ENCODE measurements at places on chromosomes 3 and 15.

DNA sequence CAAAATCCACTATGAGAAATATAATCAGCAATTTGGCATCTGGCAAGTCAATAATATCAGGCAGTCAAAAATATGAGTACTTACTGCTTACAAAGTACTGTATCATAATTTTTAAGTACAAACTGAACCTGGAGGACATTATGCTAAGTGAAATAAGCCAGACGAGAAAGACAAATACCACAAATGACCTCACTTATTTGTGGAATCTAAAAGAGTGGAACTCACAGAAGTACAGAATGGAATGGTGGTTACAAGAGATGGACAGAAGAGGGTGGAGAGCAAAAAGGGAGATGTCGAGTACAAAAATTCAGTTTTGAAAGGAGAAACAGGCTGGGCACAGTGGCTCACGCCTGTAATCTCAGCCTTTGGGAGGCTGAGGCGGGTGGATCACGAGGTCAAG lies 12.4 kb downstream of the PCYT1A start:
- no peak for DNase-seq

GRCh38 chr15:101795455-101795854 lies 7.9 kb upstream of the OR4F6 start:
- DNase-seq: no peak

- no peak for DNase-seq
Measured at GRCh38 chr3:27423463-27423862, 54.3 kb upstream of the NEK10 start.

DNA sequence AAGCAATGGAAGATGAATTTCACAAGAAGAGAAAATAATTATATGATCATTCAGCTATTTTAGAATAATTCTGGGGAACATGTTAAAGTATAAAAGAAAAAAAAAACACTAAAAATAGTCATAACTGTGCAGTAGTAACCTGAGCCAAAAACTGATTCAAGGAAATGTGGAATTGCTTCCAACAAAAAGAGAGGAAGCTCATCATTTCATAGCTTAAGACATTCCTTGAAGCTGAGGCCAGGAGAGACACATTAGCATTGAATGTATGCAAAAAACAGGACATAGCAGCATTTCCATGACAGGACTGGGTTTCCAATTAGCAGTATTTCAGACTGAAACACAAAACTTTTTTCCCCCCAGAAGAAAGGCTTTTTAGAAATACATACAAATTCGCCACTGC lies 27.7 kb upstream of the LRRN1 start:
- DNase-seq: no peak

DNA sequence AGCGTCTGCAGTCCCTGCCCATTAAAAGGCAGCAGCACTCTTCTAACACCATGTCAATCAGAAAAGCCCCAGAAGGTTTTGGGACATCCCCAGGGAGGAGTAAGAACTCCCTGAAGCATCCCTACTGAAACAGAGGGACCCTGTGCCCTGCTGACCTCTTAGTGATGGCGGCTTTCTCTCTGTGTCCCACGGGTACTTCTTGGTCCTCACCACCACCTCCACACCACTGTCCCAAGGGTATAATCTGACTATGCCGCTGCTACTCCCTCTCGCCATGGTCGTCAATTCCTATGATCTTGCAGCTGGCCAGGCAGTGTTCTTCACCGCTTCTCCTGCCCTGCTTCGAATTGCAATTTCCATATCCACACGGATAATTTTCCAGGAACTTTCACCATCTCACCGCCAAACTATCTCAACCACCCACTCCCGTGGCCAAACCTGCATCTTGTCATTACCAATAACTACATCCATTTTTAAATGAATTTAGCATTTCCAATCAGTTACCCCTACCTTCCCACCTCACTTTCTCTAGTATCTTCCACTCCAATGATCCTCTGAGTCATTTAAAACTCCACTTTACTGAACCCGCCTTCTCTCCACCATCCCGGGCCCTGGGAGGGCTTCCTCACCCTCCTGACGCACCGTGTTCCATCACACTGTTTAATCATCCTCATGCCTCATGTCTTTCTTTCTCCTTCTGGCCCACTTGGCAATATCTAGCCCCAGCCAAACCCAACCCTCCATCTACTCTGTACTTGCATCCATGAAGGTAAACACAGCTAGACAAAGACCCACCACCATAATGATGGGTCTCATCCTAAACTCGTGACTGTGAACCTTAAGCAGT lies 23.7 kb downstream of the PRR23E start:
- DNase-seq: no peak
